Stimulated activated naive CD4-positive, alpha-beta T cell (primary cell): ENCODE measurements at places on chromosomes 12 and 14.

DNA sequence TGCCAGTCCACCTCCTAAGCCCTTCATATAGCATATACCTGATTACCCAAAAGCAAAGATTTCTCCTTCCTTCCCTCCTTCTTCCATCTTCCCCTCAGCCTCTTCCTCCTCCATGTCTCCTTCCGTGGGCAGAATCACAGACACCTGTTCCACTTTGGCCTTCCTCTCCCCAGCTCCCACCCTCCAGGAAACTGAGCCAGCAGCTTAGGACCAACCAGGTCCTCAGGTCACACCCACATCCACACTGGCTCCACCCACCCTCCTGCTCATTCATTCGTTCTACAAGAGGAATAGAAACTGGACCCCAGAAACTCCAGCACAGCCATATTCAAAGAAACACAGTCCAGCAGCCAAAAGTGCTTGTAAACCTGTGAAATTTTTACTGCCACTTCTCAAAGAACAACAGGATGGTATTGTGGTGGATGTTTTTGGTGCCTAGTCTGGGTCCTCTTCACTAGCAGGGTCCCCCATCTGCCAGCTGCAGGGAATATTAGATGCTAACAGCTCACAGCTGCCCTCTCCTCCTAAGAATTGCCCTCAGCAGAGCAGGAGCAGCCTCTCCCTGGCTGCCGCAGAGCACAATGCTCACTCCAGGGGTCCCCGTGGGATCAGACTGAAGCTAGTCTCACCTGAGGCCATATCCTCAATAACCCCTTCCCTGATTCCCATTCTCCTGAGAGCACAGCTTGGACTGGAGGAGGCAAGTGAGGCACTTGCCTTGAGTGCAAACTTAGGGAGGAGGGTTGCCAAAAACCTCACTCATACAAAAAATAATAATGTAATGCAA is 18.4 kb downstream of the CMKLR1 start:
- no peak for DNase-seq

DNA sequence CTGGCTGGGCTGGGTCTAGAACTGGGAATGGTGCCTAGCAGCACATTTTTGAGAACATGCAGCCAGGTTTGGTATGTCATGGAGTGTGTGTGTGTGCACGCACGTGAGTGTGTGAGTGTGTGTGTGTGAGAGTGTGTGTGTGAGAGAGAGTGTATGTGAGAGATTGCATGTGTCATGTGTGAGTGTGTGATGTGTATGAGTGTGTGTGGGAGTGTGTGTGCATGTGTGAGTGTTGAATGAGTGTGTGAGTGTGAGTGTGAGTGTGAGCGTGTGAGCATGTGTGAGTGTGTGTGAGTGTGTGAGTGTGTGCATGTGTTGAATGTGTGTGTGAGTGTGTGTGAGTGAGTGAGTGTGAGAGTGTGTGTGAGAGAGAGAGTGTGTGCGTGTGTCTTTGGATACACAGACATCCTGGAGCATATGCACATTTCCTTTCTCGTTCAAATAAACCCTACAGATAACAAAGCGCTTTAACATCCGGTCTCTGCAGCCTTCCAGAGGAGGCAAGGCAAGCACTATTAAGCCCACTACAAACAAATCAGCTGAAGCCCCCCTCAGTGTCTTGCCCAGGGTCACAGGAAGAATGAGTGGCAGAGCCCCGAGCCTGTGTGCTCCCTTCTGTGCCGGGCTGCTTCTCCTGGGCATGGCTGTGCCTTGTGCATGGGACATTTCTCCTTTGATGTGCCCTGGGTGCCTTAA is 108.7 kb upstream of the ETV6 start:
- no peak for DNase-seq

DNA sequence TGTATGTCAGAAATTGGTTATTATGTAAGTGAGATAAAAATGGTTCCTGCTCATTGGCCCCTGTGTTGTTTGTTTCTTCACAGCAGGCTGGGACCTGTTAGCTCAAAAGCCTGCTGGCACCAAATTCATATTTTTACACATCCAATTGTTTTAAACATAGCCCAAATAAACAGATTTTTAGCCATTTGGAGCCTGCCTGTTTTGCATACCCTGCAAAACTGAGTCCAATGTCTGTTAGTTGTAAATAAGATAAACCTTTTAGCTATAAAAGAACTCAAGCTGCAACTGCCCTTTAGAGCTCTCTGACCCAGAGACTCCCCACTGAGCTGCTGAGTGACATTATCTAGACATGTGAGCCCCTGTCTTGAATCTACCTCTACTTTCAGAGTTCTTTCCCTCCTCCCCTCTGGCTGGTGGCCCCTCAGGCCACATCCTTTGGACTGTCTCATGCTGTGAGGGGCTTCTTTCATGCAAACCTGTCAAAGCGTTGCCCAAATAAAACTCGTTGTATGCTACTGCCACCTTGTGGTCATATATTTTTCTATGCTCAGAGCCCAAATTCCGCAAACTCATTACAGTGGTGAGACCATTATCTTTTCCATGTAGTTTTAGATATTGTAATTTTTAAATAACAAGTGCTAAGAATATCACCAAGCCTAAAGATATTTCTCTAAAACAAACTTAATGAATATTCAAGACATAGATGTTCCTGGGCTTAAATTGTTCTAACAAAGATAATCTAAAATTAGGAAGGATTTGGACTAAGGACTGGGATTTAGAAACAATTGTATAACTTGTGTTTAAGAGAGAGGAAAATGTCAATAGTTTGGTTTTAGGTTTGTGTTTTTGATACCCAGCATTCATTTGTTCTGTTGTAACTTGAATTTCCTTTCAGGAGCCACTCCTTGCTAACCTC is 337.9 kb downstream of the AACS start:
- no peak for DNase-seq

GRCh38 chr12:57724936-57725740 is 13.4 kb downstream of the AGAP2 start:
- DNase-seq: no peak

- no peak for DNase-seq
Observed at GRCh38 chr12:109444259-109444658, 32.8 kb downstream of the KCTD10 start.

- DNase-seq: no peak
Observed at GRCh38 chr12:66388517-66388916, 86.2 kb downstream of the HELB start.

DNA sequence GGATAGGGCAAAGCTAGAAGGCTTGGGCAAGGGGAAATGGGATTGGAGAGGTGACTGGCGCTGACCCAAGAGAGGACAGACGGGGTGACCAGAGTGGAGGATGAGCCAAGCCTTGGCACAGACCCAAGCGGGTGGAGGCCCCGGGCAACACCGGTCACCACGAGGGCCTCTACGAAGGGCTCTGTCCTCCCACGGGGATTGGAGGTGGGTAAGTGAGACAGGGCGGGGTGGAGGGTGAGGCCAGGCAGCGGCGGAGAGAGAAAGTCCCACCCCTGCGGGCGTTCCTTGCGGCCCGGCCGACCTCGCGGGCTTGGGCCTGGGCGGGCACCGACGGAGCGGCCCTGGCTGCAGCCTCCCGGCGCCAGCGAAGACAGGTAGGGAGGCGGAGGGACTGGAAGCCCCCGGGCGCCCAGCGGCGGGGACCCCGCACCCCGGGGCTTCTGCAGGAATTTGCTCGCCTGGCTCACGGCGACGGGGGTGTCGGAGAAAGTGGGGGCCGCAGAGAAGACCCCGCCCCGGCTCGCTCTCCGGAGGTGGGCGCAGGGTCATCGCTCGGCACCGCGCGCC is at the start of gene PAPLN:
PAPLN (plus strand) TSS at position 288 of the 567 bp plus-strand sequence. CDS start 2,273 bp downstream, outside the sequence.
- DNase-seq: no peak

GRCh38 chr12:76275511-76276093 is 72.6 kb downstream of the BBS10 start:
- DNase-seq: no peak

DNA sequence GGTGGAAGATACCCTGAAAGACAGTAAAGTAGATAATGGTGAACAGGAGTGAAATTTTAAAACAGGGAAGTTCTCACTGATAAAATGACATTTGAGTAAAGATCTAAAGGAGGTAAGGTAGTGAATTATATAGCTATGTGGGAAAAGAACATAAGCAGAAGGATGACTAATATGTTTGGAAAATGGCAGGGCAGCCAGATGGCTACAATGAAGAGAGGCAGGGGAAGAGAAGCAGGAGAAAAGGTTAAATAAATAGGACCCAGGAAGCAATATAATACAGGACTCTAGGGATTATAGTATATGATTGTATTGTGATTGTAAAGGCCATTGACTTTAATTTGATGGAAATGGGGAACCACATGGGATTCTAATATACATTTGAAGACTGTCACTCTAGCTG is 33.0 kb downstream of the SCFD1 start:
- no peak for DNase-seq

GRCh38 chr12:6635856-6636531 is at the start of gene LPAR5:
LPAR5 (minus strand) TSS chr12:6635959; CDS start chr12:6621248, 14,711 bp downstream.
- no peak for DNase-seq

DNA sequence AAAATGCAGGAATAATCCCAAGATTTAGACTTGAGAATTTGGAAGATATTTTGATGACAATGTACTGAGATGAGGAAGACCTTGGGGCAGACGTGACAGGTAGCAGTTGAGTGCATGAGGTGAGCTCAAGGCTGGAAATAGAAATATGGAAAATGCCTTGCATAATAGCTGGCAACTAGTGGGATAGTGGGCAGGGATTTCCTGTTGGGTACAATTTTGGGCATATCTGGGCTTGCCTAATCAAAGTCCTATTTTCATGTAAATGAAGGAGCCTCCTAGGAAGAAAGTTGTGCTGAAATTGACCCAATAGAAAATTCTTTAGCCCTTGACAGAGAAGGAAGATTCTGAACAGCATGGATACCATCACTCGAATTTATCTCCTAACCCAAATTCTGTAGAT is 6.4 kb upstream of the GLIPR1 start:
- DNase-seq: no peak

DNA sequence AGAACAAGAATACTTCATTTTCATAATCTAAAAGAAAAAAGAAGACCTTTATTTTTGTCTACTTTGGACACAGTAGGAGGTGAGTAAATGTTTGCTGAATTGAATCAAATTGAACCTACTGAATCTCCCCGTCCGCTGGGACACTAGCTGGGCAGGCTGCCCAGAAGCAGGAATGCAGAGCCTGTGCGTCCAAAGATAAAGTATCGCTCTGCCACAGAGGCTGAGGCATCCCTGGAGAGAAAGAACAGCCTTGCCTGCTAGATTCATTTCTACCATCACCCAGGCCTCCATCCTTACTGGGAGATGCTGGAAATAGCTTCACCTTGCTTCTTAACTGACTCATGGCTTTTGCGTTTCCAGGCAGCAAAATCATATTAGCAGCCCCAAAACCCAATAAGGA is 64.1 kb upstream of the TSPAN11 start:
- DNase-seq: no peak

DNA sequence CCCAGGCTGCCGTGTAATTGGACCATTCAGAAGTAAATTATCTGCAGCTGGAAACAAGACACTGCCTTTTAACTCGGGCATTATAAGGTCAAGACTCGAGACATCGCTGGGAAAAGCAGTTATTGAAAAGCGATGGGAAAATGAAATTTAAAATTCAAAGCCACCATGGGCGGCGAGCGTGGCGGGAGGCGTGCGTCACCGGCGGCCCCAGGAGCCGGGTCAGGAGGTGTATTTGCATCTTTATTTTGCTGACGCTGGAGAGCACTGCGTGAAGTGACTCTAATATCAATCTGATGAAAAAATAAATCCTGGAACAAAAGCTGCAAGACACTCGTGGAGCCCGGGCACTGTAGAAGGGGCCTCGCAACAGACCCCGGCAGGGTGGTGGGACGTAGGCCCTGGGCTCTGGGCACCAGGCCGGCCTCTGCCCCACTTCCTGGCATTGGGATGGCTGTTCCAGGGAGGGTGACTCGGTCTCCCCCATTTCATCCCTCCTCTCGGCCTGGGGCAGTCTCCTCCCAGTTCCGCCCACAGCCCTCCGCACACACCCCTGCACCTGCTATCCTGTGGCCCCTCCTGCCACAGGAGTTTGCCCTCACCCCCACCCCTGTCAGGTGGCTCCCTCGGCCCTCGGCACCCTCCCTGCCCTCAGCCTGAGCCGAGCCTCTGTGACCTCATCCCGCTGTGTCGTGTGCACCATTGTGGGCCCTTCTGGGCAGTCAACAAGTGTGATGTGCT is 196.2 kb downstream of the KIF26A start:
- no peak for DNase-seq

GRCh38 chr14:70707138-70708038 is 65.7 kb downstream of the TTC9 start:
- no peak for DNase-seq

- no peak for DNase-seq
Observed at GRCh38 chr12:124210991-124211577, 83.8 kb upstream of the RFLNA start.

DNA sequence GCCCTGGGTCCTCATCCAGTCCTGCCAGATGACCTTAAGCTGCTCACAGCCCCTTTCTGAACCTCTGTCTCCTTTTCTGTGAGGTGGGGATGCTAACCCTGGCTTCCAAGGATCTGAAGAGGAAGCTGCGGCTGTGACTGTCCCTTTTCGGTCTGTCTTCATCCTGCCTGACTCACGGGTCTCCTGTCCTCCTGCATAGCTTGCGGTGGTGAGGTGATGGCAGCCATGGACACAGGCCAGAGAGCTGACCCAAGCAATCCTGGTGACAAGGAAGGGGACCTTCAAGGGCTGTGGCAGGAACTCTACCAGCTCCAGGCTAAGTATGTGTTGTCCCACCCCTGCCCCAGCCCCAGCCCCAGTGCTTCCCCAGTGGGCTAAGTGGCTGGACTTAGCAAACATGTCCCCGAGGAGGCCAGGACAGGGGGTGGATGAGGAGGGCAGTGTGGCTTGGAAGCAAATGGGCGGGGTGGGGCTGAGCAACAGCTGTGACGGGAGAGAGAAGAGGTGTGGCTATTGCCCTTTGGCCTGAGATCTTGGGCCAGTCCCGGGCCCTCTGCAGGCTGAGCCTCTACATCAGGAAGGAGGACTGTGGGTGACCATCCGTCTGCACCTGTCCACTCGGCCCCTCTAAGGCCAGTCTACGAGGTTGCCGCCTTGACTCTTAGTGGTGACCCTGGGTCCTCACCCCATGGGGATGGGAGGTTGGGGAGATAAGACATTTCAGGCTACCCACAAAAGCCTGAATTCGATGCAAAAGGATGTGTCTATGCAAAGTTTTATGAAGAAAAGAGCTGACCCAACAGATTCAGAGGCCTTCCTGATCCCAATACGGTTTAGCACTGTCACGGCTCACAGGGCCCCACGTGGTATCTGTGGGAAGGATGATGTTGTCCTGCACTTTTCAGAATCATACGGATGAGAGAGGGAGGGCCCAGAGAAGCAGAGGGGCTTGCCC is 1.1 kb downstream of the CCDC197 start:
- DNase-seq: no peak

DNA sequence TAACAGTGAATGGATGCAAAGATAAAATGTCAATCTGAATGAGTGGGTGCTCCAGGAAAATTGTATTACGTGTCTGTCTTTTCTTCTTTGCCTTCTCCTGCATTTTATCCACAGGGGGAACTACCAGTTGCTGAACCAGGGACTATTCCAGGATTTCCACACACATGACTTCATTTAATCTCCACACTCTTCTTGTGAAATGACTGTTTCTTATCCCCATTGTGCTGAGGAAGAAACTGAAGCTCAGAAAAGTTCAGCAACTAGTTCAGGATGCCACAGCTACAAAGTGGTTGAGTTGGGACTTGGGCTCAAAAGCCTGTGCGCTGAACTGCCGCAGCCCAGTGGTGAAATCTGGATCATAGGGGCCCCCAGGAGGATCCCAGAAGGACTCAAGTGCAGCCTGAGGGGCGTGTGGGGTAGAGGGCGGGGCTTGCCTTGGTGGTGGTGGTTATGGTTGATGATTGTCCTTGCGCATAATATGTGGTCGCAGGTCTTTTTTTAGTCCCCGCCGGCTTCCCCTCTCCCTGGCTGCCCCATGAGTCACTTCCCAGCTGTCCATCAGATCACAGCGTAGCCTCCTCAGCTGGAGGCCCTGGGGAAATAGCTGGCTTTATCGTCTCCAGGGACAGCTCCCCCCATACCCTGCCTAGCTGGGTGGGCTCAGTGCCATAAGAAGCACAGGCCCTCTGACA is 235.2 kb upstream of the CRY1 start:
- DNase-seq: no peak
